ENCODE measurements at places on chromosomes 4 and X. TPM values are rescaled to one million over a fixed set of nuclear protein-coding genes. Genes with fewer than 3 reads are reported as not detected.

DNA sequence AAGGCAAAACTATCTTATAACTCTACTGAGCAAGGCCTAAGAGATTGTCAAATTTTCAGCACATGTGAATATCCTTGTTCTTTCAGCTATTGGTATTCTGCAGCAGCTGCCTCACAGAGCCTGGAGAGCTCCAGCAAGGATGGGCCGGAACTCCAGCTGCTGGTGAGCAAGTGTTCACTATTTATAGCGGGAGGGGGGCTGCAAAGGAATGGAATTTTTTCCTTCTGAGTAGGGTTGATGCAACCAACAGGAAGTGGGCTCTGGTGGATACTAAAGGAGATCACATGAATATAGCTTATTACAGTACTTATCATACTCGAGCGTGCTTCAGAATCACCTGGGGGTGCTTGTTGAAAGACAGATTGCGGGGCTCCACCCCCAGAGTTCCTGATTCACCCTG, 20.2 kb upstream of the SETD7 start:
- H3K36me3 ChIP-seq = no peaks in the 10 kb centered on the region
- H3K27me3 ChIP-seq = peaks cover 27% of the 10 kb centered on the region
- no peaks in the 10 kb centered on the region for H3K4me1 ChIP-seq
- no peak for DNase-seq
- H3K4me3 ChIP-seq = no peak overlapping the region
- H3K27ac ChIP-seq = no peak overlapping the region

- H3K27ac ChIP-seq = no peak overlapping the region
- peaks cover 25% of the 10 kb centered on the region for H3K4me1 ChIP-seq
- DNase-seq = no peak
- peak overlapping the region; percentile 22 for H3K4me3 ChIP-seq
- H3K36me3 ChIP-seq = no peaks in the 10 kb centered on the region
Measured at GRCh38 chr4:153790962-153791551, 2.2 kb upstream of the SFRP2 start.

GRCh38 chrX:34437586-34437985, 219.5 kb downstream of the TMEM47 start:
- no peak overlapping the region for H3K27ac ChIP-seq
- H3K27me3 ChIP-seq = no peaks in the 10 kb centered on the region
- H3K36me3 ChIP-seq = no peaks in the 10 kb centered on the region
- H3K4me3 ChIP-seq = no peak overlapping the region
- DNase-seq = no peak
- no peaks in the 10 kb centered on the region for H3K4me1 ChIP-seq

DNA sequence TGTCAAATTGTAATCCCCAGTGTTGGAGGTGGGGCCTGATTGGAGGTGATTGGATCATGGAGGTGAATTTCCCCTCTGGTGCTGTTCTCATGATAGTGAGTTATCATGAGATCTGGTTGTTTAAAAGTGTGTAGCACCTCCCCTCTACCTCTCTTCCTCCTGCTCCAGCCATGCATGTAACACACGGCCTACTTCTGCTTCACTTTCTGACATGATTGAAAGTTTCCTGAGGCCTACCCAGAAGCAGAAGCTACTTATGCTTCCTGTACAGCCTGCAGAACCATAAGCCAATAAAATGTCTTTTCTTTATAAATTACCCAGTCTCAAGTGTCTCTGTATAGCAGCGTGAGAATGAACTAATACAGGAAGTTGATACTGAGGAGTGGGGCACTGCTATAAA, 61.7 kb upstream of the DDX60 start:
- H3K36me3 ChIP-seq = peaks cover 70% of the 10 kb centered on the region
- no peaks in the 10 kb centered on the region for H3K4me1 ChIP-seq
- H3K27ac ChIP-seq = no peak overlapping the region
- no peak for DNase-seq

DNA sequence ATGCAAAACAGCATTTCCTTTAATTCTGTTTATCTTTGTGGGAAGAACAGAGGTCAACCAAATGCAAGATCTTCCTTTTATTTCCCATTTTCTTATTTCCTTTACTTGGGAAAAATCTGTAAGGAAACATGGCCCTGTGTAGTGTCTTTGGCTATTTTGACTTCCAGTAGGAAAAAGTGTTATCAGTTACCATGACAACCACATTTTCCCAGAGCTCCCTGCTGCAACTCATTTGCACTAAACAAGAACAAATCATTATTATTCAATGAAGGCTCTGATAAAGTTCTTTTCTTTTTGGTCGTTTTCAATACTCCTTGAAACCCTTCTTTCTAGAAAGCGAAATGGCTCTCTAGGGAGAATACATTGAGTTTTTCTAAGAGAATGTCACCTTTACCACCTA, 117.2 kb upstream of the DDX53 start:
- H3K27me3 ChIP-seq = no peaks in the 10 kb centered on the region
- no peaks in the 10 kb centered on the region for H3K36me3 ChIP-seq
- no peak for DNase-seq
- no peak overlapping the region for H3K27ac ChIP-seq
- no peaks in the 10 kb centered on the region for H3K4me1 ChIP-seq

DNA sequence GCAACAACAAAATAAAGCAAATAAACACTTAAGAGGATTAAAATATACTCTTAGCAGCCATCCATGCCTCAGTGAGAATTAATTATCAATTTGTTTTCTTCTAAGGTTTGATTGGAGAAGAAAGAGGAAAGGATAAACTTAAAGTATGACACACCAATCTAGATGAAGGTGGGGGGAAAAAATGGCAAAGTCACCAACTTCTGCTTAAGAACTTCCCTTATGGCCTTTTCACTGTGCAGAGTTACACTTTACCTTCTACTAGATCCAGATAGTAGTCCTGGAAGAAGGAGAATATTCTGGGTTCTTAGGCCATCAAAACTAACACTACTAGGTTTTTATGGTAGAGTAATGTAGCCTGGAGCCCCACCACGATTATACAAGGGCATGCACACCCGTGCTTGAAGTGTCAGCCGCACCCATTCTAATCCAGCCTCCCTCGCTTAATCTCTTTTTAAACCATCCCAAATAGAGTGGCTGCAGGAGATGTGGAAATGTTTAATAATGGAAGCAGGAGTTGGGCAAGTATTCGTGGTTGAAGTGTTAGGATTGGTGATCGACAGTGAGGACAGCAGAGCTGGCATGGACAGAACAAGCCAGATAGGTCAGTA, 14.1 kb downstream of the ENPEP start:
- no peak overlapping the region for H3K4me3 ChIP-seq
- H3K4me1 ChIP-seq = no peaks in the 10 kb centered on the region
- H3K27me3 ChIP-seq = peaks cover 46% of the 10 kb centered on the region
- H3K36me3 ChIP-seq = no peaks in the 10 kb centered on the region
- no peak for DNase-seq
- no peak overlapping the region for H3K27ac ChIP-seq

DNA sequence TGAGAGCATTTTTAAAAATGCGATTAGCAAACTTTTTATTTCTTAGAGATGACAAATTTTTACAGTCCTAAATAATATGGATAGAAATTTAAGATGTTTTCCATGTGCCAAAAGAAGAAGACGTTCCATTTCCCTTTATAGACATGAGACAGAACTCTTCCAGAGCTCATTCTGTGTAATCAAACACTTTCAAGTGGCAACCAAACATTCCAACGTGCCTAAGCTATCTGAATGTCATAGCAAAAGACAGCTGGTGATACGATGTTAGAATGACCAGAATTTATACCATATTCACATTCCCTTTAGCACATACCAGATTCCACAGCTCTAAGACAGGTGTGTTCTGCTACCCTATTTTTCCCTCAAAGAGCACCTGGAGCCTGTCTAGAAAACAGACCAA, 133.2 kb downstream of the ENOX2 start:
- no peak for DNase-seq
- no peaks in the 10 kb centered on the region for H3K27me3 ChIP-seq
- peaks cover 3% of the 10 kb centered on the region for H3K36me3 ChIP-seq
- H3K27ac ChIP-seq = no peak overlapping the region
- peaks cover 16% of the 10 kb centered on the region for H3K4me1 ChIP-seq

Gene CFAP299
- total RNA-seq = not detected

- no peak for DNase-seq
- H3K27ac ChIP-seq = no peak overlapping the region
- H3K27me3 ChIP-seq = no peaks in the 10 kb centered on the region
- no peak overlapping the region for H3K4me3 ChIP-seq
Measured at GRCh38 chr4:69832326-69833030, 27.5 kb downstream of the SULT1E1 start.

All from activated CD8-positive, alpha-beta memory T cell treated with anti-CD3 and anti-CD28 coated beads, Interleukin-2, amount 10 ng/mL, durations not matched to agents 7 days and 5 days (primary cell).